ENCODE measurements at places on chromosomes 1 and 21.

GRCh38 chr1:164709541-164710278 is 150.7 kb downstream of the PBX1 start:
- no peak for DNase-seq

DNA sequence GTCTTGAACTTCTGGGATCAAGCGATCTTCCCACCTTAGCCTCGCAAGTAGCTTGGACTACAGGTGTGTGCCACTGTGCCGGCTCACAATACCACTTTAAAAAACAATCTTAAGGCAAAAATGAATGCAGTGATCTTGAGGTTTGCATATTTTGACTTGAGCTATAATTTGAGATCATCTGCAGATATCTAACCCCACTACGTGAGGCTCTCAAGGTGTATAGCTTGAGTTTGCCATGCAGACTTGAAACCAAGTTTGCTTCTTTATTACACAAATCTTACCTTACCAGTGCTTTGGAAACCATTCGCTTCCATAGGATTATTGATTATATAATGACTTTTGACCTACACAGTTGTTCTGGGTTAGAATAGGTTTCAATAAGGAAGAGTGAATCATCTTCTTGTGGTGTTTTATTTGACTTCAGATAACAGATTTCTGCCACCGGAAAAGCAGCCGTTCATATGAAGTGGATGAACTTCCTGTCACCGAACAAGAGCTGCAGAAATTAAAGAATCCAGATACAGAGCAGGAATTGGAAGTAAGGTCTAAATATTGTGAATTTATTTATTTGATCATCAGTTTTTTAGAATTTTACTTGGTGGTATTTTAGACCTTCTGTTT is 155.1 kb downstream of the VPS13D start:
- no peak for DNase-seq

GRCh38 chr1:60921175-60921574 is 161.2 kb upstream of the NFIA start:
- no peak for DNase-seq

- peak; percentile 38 for DNase-seq
Measured at GRCh38 chr1:245156041-245156735, 1.4 kb downstream of the KIF26B start.

GRCh38 chr1:21277180-21277579 is 13.1 kb downstream of the ECE1 start:
- DNase-seq: no peak

DNA sequence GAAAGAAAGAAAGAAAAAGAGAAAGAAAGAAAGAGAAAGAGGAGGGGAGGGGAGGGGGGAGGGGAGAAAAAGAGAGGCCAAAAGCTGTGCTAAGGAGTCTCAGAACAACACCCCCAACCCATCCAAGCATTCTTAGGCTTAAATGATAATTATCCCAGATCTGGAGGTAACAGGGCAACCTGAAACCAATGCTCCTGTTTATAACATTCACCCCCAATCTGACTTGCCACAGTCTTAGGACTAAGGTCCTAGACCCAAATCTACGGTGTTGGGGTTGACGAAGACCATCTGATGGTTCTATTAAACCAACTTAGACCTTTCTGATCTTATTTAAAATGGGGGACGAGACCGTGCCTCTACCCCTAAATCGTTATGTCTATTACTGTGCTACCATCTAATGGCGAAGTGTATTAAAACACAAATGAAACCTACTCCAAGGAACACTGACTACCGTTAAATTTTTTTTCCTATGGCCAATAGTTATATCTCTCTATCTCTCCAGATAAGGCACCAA is 119.3 kb upstream of the CDC42BPA start:
- DNase-seq: no peak

DNA sequence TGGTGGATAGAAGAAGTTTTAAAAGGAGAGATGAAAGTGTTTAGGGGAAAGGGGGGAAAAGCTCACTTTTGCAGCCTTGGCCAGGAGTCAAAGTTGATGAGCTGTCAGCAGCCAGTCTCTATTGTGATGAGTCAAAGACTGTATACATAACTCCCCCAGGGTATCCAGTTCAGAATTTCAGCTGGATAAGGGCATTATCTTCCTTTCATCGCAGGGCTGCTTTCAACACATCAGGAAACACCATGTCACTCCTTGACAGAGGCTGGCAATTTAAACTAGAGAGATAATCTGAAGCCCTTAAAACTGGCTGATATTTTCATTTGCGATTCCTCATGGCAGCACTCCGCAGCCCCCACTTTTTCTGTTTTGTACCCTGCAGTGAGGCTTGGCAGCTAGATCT is 328.5 kb downstream of the TBX15 start:
- no peak for DNase-seq

DNA sequence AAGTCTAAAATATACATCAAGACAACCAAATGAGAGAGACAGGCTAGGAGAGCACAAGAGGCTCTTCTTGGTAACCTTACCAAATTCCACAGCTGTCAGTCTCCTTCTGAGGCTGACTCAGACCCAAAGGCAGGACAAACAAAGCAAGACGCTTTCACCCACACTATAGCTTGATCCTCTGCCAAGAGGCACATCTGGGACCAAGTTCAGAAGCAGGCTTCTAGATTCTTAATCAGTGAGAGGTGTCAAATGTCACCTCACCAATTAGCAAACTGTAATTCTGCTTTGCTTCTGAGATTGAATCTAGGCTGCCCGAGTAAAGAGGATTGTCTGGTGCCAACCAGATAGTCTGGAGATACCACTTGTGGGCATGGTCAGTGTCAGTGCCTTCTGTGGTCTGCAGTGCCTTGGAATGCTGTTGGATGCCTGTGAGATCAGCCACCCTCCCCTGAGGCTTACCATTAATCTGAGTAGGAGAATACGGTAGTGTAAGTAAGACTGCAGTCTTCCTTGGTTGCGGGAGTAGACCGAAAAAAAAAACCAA is 151.0 kb downstream of the FMN2 start:
- no peak for DNase-seq

- no peak for DNase-seq
Measured at GRCh38 chr1:180258290-180258689, 28.2 kb downstream of the LHX4 start.

DNA sequence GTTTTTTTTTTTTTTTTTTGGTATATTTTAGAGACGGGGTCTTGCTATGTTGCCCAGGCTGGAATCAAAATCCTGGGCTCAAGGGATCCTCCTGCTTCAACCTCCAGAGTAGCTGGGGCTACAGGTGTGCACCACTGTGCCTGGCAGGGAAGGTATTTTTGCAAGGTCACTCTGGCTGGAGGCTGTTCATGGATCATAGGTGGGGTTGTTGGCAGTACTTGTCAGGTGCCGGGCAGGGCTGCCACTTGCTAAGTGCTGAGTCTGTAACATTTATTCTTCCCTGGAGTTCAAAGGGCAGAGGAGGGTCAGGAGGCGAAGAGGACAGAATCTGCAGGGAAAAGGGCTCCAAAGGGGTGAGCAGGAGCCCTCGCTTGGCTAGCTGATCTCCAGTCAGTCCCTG is 24.1 kb downstream of the A3GALT2 start:
- DNase-seq: no peak

- DNase-seq: no peak
Measured at GRCh38 chr1:207998691-207999090, 87.8 kb upstream of the CD34 start.

DNA sequence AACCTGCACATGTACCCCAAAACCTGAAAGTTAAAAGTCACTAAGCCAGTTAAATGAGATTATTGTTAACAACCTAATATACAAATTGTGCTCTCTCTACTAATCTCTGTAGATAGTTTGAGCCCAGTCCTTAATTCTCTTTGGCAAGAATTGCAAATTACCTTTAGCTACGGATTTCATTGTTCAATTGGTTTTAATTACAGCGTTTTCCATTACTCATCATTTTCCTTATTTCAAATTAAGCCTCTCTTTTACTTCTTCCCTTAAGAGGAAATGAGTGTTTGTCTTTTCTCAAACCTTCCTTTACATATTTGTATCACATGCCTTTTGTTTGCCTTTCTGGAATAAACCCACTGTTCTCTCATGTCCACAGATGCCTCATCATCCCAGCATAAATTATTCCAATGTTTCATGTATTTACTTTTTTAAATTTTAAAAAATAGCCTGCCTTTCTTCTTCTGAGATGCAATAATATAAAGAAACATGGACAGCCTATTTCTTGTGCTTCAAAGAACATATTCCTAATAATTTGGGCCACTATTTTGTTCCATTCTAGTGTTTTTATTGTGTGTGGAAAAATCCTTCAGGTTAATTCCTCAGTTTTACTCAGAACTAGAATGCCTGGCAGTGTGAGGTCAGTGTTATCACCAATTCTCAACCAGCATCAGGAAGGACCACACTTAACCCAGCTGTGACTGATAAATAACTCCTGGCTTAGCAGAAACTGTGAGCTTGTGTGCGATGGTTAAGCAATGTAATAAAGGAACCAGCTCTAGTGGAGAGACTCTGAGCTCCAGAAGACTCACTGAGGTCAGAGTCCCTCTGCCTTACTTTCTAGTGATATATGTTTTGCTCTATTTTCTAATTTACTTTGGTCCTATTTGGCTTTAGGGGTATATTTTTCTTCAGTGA is 600.5 kb downstream of the LTN1 start:
- DNase-seq: no peak

- DNase-seq: no peak
Measured at GRCh38 chr1:65108025-65108642, 39.9 kb upstream of the AK4 start.

- no peak for DNase-seq
Measured at GRCh38 chr1:92486251-92487077, at the start of gene GFI1. TSS of gene GFI1 (minus strand) at chr1:92486925. CDS start at chr1:92483487, 3,438 bp downstream.

GRCh38 chr1:238653693-238654321 is 732.6 kb upstream of the CHRM3 start:
- no peak for DNase-seq

DNA sequence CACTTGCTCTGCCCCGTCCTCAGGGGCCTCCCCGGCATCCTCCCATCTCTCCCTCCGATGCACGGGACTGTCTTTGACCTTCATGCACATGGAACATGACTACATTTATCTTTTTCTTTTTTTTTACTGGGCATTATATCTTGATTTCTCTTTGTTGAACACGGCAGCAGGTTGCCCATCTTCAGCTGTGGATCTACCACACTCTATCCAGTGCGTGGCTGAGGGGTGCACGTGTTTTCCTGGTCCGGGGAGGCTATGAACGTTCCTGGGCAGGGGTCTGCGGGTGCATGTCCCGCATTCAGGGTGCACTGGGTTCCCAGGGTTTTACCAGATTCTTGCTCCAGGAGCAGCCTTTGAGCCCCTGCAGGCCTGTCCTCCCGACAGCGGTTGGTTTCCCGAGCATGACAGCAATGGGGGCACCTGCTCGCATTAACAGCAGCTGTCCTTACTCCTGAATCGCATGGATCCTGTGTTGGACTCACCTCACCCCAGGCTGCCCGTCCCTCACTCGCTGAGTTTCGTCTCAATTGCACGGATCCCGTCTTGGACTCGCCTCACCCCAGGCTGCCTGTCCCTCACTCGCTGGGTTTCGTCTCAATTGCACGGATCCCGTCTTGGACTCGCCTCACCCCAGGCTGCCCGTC is 7.4 kb downstream of the POFUT2 start:
- no peak for DNase-seq

GRCh38 chr1:159921251-159921650 is 4.1 kb downstream of the TAGLN2 start:
- no peak for DNase-seq

GRCh38 chr1:168786476-168787330 is 57.7 kb upstream of the DPT start:
- peak; percentile 70 for DNase-seq

- no peak for DNase-seq
Measured at GRCh38 chr21:46213620-46214286, 14.8 kb downstream of the LSS start.

DNA sequence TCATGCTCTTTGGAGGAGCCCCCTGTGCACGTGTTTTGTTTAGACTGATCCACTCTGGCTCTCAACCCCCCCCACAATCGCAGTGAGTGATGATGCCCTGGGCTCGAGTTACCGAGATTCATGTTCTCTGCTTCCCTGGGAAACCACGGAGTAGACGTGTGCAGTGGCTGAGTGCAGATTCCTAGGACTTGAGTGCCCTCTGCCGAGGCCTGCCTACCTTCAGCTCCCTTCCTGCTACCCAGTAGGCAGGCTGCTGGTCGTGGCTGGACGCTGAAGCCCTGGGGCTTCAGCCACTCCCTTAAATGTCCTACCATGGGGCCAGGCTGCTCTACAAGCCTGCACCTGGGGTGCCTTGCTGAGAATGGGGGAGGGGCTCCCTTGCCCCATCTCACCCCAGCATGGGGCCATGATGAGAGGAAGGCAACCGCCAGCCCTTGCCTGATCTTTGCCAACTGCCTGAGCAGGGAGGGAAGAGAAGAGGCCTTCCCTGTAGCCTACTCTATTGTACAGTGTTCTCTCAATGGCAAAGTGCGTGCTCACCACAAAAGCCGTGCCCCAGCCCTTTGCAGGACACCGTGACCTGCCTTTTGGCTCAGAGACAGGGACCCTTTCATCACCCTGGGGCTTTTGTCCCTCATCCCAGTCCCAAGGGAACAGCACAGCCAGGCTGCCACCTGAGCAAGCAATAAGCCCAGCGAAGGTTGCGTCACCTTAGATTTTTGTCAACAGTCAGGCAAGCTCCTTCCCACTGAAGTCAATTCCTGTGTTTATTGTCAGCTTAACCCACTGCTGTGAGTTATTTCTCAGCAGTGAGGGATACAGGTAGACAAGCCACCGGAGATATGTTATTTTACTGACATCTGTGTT is 4.1 kb upstream of the GRIK3 start:
- peak; percentile 86 for DNase-seq

- DNase-seq: no peak
Measured at GRCh38 chr1:217435204-217435603, 195.7 kb downstream of the GPATCH2 start.

Measured in NCI-H187 (cell line).